ENCODE measurements at places on chromosomes 16 and 17.

GRCh38 chr16:19417640-19418039 is at the start of gene TMC5:
TMC5 (plus strand) TSS chr16:19417883; CDS start chr16:19440039, 22,156 bp downstream.
- no peak for DNase-seq

- DNase-seq: no peak
Measured at GRCh38 chr16:70760221-70760620, 40.7 kb downstream of the VAC14 start.

GRCh38 chr17:74125156-74125555 is 78.3 kb upstream of the RPL38 start:
- no peak for DNase-seq

GRCh38 chr16:75710344-75710743 is 9.1 kb upstream of the DUXB start:
- no peak for DNase-seq

DNA sequence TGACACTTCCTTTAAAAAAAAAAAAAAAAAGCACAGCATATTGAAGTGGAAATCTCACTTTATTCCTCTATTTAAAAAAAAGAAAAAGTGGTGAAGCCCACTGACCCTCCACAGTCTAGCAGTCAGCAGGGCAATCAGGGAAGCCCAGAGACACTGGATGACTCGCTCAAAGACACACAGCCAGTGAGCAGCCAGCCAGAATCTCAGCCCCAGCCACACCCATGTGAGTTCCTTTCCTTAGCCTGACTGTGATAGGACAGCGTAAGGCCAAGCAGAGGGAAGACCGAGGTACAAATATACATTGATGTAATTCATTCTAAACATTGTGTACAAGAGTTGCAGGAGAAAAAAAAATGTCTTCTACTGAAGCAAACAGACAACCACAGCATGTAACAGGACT is 22.5 kb downstream of the XPO6 start:
- DNase-seq: no peak

DNA sequence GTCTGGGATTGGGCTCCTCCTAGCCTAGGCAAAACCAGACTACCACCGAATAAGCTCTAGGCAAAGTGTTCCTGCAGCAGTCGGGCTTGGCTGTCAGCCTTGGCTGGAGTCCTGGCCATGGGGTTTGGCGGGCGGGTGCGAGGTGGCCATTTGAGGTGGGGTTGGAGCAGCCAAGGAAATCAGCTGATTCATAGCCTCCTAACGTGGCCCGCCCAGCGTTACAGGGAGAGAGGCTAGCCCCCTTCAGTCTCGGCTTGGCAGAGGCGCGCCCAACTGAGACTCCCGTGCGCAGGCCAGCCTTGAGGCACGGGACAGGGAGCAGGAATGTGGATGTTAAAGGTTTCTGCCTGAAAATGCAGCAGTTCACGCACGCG is 1.9 kb downstream of the PMP22 start:
- no peak for DNase-seq
